ENCODE measurements at places on chromosomes 6 and 20. TPM values are rescaled to one million over a fixed set of nuclear protein-coding genes. Genes with fewer than 3 reads are reported as not detected.

DNA sequence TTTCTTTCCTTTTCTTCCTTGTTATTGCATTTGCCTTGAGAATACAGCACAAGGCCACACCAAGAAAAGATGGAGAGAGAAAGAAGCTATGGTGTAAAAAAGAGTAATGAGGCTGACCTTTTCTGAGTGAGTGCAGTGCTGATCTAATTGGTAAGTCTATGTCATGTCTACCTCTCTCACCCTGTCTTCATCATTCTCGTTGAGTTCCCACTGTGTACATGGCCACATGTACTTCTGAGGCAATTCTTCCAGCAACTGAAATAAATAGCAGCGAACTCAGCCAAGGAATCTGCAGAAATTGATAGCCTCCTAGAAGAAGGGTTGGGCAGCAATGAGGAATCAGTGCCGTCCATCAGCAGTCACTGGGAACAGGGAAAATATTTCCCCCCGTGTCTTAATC lies 367.2 kb upstream of the SPTLC3 start:
- no peak overlapping the region for H3K27ac ChIP-seq
- no peak overlapping the region for H3K4me3 ChIP-seq
- DNase-seq = no peak
- H3K36me3 ChIP-seq = no peaks in the 10 kb centered on the region
- no peaks in the 10 kb centered on the region for H3K27me3 ChIP-seq
- H3K4me1 ChIP-seq = no peaks in the 10 kb centered on the region

TNNC2 gene
- not detected for total RNA-seq

DNA sequence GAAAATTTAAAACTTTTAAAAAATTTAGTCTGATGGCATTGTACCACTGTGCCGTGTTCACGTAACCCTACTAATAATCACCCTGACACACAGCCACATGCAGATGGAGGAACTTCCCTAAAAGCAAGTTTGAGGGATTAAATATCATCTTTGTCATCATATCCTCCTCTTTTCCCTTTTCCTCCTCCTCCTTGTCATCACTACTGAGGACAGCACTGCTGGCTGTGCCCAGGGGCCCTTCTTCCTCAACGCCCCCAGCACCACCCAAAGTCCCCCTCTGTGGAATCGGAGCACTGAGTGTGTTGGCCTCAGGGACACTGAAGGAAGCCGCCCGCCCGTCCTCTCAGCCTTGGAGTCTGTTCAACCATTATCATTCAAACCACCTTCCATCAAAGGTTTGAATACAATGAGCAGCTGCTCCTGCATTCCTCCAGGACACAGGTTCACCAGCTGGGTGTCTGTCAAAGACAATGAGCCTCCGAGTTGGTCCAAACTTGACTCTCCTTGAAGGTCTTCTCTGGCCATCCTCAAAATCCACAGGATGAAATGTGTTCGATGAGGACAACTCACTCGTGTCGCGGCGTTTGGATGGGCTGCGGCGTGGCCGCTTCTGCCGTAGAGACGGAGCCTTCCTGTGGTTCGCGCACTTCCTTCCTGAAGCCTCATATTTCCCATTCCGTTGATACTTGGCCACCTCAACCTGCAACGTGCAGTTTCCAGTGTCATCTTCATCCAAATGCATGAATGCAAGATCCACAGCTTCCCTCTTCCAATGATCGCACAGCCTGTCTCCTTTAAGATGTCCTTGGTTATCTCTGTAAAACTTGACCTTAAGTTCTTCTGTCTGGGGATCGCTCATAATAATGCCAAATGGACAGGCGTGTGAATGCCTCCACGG lies 23.3 kb downstream of the NQO2 start:
- H3K27me3 ChIP-seq = no peaks in the 10 kb centered on the region

GRCh38 chr20:6886065-6886729 lies 118.7 kb downstream of the BMP2 start:
- H3K36me3 ChIP-seq = no peaks in the 10 kb centered on the region
- DNase-seq = no peak
- no peaks in the 10 kb centered on the region for H3K27me3 ChIP-seq
- H3K27ac ChIP-seq = no peak overlapping the region
- H3K4me3 ChIP-seq = no peak overlapping the region

GRCh38 chr6:165167311-165167710 lies 142.1 kb downstream of the C6orf118 start:
- H3K4me1 ChIP-seq = no peaks in the 10 kb centered on the region
- H3K4me3 ChIP-seq = no peak overlapping the region
- H3K27me3 ChIP-seq = no peaks in the 10 kb centered on the region
- no peaks in the 10 kb centered on the region for H3K36me3 ChIP-seq
- no peak overlapping the region for H3K27ac ChIP-seq
- DNase-seq = no peak

- H3K27me3 ChIP-seq = no peaks in the 10 kb centered on the region
- H3K27ac ChIP-seq = no peak overlapping the region
- no peaks in the 10 kb centered on the region for H3K36me3 ChIP-seq
Observed at GRCh38 chr20:32483351-32484224, 101.5 kb downstream of the NOL4L start.

SPO11 gene
- not detected for total RNA-seq

- H3K27me3 ChIP-seq = peaks cover 2% of the 10 kb centered on the region
- no peaks in the 10 kb centered on the region for H3K36me3 ChIP-seq
- H3K4me1 ChIP-seq = no peaks in the 10 kb centered on the region
- no peak overlapping the region for H3K27ac ChIP-seq
- DNase-seq = no peak
Observed at GRCh38 chr6:28486533-28486932, 29.1 kb downstream of the GPX6 start.
